AG20443 (cell line): ENCODE measurements at places on chromosomes 4 and X.

GRCh38 chr4:135207531-135207930 lies 1005.9 kb upstream of the PABPC4L start:
- no peak for DNase-seq

GRCh38 chrX:132088864-132089263 lies 39.0 kb downstream of the FRMD7 start:
- no peak for DNase-seq

DNA sequence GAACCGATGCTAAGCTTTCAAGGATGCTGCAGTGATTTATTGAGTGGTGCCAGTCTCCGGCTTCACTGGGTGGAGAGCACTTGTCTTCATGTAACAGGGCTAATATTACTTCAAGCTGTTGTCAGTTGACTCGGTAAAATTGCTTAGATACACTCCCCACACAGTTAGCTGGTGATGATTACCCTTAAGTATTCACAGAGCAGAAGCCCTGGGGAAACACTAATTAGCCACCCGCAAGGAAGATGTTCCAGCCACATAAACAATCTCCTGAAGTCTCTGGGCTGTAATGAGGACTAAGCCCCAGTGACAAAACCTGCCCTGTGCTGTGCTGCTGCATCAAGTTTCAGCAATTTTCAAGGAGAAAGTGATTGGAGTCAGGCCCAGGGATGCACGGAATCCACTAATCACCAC lies 37.3 kb upstream of the GK2 start:
- DNase-seq, result peak; percentile 7

GRCh38 chrX:41870719-41871151 lies 52.6 kb downstream of the CASK start:
- no peak for DNase-seq

GRCh38 chrX:56762707-56763555 lies 33.9 kb downstream of the NBDY start:
- DNase-seq, result no peak

DNA sequence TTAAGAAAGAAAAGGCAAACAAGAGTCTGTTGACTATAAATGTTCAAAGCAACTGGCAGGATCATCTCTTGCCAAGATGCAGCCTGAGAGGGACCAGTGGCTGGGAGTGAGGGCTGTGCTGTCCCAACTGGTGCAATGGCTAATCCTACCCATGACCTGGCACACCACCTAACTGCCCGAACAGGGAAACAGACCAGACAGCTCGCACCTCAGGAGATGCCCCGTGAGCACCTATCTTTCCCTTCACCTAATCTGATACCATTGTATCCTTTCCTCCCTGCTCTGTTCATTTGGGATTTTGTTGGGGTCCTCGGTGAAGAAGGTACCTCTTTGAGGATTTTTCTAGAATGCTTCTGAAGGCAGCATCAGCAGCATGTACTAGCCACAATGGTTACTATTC lies 206.5 kb upstream of the MAMLD1 start:
- DNase-seq, result no peak

- no peak for DNase-seq
Measured at GRCh38 chr4:74397748-74398426, 32.9 kb downstream of the EREG start.

DNA sequence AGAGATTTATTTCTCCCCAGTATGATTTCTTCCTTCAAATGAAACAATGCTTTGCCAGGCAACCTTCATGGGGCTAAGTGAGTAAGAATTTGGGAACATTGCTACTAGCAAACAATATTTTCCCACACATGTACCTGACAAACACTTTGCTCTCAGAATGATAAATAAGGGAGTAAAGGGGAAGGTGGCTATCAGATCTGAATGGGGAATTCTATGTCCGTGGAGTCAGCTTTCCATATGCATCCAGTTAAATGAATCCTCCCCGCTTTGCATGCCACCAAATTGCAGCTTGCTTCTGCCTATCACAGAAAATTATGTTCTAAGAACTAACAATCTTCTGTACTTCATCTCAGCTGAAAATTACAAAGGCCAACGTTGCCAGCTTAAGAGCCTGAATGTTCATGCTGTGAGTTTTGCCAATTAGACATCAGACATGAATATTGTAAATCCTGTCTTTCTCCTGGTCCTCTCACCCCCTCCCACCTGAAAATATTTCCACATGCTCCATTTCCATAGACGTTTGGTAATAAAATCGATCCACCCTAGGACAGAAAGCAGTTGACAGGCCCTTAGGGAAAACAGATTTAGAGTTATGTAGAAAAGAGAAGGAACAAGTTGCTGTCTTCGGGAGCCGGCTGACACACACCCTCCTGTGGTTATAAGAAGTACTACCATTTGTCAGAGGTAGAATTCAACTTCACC lies 6.3 kb downstream of the MEPE start:
- DNase-seq, result peak; percentile 63

DNA sequence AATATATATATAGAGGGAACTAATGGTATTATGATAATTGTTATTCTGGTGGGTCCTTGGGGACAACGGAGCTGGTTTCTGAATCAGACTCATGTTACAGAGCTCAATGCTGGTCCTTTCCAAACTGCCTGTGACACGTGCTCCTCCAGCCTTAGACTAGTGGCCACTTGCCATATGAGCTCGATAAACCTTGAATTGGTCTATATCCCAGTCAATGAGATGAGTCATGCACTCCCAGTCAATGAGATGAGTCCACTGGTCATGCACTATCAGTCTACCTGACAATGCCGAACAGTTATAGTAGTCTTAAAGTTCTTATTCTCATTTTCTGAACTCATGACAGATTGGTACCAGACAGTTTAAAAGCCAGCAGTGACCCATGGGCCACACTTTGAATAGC lies 325.2 kb downstream of the LDB2 start:
- DNase-seq, result peak; percentile 41

DNA sequence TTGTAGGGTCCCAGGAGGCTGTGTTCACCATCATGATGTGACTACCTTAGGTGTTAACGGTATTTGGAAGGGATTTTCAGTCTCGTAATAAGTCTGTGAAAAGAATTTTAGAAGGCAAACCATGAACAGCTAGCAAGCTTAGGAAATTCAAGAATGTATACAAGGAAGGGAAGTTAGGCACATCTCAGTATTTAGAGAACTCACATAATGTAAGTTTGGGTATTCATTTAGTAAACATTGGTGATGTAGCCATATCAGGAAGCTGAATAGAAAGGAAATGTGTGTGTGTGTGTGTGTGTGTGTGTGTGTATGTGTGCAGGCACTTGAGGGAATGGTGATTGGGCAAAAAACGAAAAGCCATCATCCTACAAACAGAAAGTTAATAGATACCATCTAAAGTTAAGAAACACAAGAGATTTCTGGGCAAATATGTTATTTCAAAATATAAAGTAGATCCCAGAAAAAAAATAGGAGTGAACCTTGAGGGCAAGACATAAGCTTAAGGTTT lies 34.7 kb upstream of the PRKX start:
- DNase-seq, result no peak

DNA sequence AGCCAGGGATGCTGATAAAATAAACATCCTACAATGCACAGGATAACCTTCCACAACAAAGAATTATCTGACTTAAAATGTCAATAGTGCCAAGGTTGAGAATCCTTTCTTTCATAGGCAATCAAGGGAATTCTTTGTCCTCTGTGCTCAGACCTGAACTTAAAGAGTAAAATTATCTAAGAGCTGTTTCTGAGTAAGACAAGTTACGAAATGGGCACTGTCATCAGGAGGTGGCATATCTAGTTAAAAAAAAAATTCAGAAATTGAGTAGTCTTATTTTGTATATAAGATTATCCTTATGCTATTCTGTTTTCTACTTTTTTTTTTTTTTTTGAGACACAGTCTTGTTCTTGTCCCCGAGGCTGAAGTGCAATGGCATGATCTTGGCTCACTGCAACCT lies 3.3 kb upstream of the RAB33B start:
- DNase-seq, result no peak

DNA sequence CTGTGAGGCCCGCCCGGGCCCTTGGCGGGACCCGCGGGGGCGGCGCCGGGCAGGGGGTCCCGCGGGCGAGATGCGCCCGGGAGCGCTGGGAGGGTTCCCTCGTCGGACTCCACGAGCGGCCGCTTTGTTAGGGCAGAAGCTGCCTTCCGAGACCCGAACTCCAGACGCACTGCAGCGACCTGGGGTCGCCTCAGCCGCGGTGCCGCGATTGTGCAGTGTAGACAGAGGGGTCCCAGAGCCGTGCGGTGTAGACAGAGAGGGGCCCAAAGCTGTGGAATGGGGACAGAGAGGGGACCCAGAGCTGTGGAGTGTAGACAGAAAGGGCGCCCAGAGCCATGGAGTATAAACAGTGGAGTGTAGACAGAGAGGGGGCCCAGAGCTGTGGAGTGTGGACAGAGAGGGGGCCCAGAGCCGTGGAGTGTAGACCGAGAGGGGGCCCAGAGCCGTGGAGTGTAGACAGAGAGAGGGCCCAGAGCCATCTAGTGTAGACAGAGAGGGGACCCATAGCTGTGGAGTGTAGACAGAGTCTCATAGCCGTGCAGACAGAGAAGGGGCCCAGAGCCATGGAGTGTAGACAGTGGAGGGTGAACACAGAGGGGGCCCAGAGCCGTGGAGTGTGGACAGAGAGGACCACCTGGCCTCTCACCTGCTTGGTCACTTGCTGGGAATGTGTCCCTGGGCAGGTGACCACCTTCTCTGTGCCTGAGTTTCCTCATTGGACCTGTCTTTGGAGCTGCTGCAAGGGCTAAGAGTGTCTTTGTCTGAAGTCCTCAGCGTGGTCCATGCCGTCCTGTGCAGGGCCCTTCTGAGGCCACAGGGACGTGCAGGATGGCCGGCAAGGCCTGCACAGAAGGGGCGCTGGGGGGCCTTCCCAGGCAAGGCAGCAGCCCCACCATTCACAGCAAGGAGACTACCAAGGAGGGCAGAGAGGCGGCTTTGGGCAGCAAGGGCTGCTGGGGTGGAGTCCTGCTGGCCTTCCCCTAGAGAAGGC lies 875 bp downstream of the RGS12 start:
- no peak for DNase-seq

DNA sequence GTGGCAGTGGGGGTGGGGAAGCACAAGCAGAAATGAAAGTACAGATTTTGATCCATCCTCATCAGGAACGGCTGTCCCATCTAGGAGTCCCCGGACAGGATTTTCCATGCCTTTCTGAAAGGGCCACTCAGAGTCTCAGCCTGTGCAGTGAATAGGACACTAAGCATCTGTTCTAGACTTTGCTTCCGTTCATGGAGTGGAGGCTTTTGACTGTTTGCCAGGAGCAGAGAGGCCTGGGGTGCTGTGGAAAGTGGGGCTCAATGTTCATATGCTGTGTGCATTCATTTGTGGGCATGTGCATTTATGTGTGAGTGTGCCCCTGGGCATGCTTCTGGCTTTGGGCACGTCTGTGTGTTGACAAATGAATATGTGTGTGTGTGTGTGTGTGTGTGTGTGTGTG lies 25.6 kb upstream of the MAMLD1 start:
- DNase-seq, result peak; percentile 10
